ENCODE measurements at places on chromosomes 6 and 20.

DNA sequence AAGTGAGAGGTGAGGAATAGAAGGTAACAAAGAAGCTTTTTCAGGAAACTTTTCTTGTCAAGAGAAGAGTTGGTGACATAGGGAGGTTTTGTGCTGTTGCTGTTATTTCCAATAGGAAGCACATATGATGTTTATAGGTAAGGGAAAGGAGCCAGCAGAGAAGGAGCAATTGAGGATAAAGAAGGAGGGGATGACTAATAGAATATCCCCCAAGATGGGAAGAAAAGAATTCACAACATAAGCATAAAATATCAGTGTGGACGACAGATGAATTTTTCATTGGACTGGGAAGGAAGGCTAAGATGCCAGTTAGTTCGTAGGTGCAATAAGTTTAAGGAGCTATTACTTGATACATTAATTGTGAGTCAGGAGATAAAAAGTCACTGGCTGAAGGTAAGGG, 8.5 kb upstream of the BEND6 start:
- DNase-seq, result no peak

DNA sequence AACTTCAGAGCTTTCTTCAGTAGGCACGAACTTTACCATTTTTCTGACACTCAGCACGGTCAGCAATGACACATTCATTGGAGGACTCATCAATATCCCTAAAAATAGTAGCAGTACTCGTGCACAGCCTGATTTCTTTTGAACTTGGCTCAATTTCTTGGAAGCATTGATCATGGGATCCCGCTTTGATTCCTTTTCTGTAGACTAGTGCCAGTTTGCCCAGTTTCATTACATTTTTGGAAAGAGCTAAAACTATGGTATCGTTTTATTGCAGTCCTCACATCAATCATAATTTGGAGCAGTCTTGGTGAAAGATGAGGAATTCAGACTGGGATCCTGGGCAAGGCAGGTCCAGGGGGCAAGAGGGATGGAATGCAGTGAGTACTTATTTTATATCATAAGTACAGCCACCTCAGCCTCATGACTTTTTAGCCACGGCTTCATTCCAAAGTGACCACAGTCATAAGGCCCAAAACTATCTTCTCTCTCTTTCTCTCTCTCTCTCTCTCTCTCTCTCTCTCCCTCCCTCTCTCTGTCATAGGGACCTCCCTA, 170.9 kb upstream of the AKAP12 start:
- DNase-seq, result no peak

- no peak for DNase-seq
Observed at GRCh38 chr6:119802464-119802863, 452.9 kb upstream of the MAN1A1 start.

- DNase-seq, result no peak
Observed at GRCh38 chr6:83854766-83855165, 1.6 kb downstream of the RIPPLY2 start.

DNA sequence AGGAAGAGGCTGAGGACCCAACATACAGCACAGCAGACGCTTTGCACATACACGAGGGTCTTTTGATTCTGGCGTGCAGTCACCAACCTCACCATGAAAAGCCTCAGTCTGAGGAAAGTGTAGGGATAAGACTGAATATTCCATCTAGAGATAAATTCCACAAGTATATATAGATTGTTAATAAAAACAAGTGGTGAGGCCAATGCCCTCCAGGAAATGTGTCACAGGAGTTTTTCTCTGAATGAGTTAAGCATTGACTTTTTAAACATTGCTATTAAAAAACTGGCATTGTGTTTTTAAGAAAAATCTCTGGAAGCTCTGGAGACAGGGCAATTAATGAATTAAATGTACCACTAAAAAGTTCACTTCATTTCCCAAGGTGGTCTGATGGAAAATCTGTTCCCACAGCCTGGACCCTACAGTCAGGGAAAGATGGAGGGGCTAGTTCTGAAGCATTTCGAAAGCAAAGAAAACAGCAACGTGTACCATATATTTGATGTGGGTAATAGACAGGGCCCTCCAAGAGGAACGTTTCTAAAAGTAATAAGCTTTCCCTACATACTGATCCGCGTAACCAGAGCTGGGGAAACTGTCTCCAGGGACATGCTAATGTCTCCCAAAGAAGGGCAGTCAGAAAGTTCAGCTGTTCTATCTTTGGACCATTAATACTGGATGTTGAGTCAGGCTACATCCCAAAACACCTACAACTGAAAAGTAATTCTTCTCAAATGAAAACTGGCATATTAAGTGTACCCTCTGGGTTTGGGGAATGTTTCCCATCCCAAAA, 301.1 kb downstream of the FOXC1 start:
- DNase-seq, result no peak
